Cerebellum (tissue), 4 donors: ENCODE measurements at places on chromosomes 2 and 18. TPM values are rescaled to one million over a fixed set of nuclear protein-coding genes. Genes with fewer than 3 reads are reported as not detected.

GRCh38 chr18:34709104-34709503 is 994 bp upstream of the DTNA start:
- DNase-seq = no peak

- DNase-seq = no peak
Measured at GRCh38 chr18:62663731-62664336, 51.5 kb upstream of the PHLPP1 start.

LGALSL gene
- 24.8 TPM for total RNA-seq

- no peak for DNase-seq
Measured at GRCh38 chr2:98693477-98693876, 37.5 kb downstream of the MGAT4A start.

DNA sequence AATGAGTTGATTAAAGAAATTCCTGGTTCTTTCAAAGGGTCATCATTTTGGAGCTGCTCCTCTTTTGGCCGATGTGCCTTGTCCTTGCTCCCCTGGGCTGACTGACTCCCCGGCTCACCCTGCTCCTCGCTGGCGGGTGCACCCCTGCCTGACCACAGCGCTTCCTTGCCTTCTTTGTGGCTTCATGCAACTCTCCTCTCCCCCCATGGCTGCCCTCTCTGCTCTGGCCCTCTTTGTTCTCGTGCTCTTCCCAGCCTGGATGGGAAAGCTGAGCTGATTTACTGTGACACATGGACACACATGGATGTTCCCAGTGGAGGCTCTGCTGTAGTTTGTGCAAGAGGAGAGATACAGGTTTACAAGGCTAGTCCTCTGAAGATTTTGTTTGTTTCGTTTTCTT is 234.6 kb downstream of the HAUS1 start:
- DNase-seq = no peak

- no peak for DNase-seq
Measured at GRCh38 chr2:174563530-174564282, 33.9 kb downstream of the WIPF1 start.

- no peak for DNase-seq
Measured at GRCh38 chr2:120876526-120877280, 141.0 kb downstream of the GLI2 start.

HOXD3 gene
- total RNA-seq = not detected

SCYGR7 gene
- not detected for total RNA-seq

RIT2 gene
- 9.5 TPM for total RNA-seq

DNA sequence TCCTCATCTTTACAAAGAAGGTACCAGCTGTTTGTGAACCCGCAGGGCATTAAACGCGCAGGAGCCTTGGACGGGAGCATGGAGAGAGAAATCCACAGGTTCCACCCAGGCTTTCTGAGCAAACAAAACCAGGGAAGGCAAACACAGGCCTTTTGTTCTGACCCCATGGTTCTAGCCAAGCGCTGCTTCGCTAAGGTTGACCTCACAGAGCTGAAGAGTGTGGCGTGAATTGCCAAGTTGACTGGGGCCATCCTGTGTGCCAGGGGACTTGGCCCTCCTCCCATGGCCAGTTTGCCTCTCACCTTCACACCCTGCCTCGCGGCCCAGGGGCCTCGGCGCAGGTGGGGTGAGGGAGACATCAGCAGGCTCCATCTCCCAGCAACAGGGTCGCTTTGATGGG is 74.1 kb downstream of the VAPA start:
- no peak for DNase-seq

CXCR1 gene
- total RNA-seq = not detected

SSB gene
- total RNA-seq = 73.9 TPM

- DNase-seq = no peak
Measured at GRCh38 chr2:121736140-121736461, 574 bp downstream of the NIFK start.
